Osteocyte (in vitro differentiated cells): ENCODE measurements at places on chromosomes 16 and 17.

DNA sequence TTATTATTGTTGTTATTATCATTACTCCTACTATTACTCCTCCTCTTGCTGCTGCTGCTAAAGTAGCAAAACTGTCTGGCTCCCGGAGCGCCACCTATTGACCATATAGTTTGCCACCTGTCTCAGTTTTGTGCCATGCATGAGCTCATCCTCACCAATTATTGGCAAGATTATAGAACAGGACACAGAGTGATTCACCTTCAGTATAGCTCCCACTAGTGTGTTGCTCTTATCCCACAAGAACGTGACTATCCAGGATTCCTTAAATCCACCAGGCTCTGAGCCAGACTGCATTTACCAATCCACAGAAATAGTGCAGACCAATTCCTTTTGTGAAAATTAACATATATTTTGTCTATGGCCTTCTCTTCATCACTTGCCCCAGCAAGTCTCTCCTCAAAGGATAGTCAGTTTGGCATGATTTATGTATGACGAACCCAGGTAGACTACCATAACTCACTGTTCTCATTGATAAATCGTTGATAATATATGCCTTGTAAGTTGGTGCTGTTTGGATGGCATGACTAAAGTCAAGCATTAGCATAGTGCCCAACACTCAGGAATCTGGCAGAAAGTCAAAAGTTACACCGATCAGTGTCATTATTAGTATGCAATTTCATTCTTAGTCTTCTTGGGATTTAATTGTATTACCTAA is 405.5 kb upstream of the HSBP1 start:
- DNase-seq: no peak

DNA sequence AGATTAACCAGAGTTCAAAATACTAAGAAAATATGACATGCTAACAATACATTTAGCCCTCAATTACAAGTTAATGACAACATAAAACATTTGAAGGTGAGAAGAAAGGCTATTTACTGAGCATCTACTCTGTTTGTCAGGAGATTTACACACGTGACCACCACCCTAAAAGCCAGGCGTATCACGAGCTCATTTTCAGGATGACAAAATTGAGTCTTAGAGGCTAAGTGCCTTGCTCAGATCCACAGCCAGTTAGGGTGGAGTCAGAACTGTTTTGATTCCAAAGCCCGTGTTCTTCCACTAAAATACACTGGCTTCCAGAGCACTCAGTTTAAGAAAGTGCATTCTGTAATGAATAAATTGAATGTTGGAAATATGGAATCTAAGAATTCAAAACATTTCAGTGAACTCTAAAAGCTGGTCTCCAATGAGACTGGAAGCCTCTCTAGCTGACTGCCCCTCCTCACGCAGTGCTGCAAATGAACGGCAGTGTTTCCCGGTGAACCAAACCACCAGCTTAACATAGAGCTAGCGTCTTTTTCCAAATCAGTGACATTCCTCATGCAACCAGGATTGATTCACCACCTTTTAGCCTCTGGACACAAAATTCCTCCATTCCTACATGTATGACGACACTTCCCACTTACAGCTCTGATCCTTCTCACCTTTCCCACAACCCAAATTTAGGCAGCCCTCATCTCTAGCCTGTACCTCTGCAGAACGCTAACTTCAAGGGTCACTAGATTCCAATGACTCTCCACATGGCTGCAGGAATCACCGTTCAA is 5.9 kb downstream of the ZDHHC7 start:
- DNase-seq: no peak

DNA sequence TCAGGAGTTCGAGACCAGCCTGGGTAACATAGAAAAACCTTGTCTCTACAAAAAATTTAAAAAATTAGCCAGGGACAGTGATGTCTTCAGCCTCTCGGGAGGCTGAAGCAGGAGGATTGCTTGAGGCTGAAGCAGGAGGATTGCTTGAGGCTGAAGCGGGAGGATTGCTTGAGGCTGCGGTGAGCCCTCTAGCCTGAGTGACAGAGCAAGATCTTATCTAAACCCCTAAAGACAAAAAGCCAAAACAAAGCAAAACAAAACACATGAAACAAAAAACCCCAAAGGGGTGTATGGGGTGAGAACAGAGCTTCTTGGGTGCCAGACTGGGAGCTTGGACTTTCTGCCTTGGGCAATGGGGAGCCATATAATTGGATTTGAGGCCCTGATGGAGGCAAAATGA is 2.6 kb downstream of the SPNS3 start:
- no peak for DNase-seq

- no peak for DNase-seq
Observed at GRCh38 chr17:77365584-77366186, 224.9 kb downstream of the SEC14L1 start.

GRCh38 chr17:27571563-27572352 is 59.2 kb upstream of the LGALS9 start:
- no peak for DNase-seq

- DNase-seq: no peak
Observed at GRCh38 chr17:54482843-54483242, 417.8 kb upstream of the TOM1L1 start.
